Stimulated activated CD4-positive, alpha-beta T cell treated with anti-CD3 and anti-CD28 coated beads, Interleukin-15, amount 100 ng/mL, for 24 hours (primary cell): ENCODE measurements at places on chromosomes 7 and 10.
A peak's percentile ranks its signal among the peaks of the same experiment; 100 is the strongest.

DNA sequence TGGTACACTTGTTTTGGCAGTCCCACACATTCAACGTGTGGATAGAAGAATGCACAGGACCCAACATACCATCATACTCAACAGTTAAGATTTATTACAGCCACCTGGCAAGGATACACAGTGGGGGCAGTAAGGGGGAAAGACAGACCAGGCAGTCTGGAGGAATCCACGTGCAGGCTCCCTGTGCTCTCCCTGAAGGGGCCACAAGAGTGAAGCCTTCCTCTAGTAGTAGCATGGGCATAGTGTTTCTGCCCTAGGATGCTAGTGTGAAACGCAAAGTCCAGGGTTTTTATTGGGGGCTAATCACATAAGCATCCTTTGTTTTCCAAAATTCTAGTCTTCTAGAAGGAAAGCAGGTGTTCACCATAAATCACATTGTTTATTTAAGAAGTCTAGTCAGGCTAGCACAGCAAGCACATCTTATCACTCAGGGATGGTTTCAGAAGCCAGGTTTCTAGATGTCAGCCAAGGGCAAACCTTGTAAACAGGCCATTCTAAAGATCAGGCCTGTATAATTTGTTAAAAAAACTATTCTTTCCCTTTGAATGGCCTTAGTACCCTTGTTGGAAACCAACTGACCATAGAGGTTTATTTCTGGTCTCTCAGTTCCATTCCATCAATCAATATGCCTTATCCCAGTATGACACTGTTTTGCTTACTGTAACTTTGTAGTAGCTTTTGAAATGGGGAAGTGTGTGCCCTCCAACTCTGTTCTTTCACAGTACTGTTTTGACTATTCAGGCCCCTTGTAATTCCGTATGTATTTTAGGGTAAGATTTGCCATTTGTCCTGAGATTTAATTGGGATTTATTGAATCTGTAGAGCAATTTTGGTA is 12.4 kb upstream of the TFAM start:
- DNase-seq, result no peak

DNA sequence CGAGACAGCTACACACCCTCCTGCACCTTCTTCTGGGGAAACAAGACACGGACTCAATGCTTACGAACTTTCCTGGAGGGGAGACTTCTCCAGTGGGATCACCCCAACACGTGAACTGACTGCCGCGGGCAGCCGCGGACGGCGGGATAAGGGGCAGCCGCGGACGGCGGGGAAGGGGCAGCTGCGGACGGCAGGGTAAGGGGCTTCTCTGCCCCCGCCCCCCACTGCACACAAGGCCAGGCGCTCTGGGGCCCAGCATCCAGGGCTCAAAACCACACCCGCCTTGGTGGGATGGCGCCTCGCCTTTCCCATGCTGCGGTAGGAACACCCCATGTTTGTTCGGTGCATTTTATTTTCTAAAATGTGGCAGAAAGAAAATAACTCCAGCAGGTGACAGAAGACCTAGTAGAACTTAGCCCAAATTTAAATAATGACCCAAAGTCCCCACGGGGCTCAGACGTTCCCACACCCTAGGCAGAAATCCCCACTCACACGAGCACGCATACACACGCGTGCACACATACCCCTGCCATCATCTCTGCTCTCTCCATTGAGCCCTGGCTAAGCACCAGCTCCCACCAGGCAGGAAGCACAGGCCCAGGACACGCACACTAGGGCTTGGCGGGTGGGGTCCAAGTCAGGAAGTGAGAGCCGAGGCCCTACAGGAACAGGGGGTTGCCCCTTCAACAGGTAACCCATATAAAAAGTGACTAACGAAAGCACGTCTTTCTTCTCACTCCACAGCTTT is 26.6 kb upstream of the GPR146 start:
- DNase-seq, result no peak

DNA sequence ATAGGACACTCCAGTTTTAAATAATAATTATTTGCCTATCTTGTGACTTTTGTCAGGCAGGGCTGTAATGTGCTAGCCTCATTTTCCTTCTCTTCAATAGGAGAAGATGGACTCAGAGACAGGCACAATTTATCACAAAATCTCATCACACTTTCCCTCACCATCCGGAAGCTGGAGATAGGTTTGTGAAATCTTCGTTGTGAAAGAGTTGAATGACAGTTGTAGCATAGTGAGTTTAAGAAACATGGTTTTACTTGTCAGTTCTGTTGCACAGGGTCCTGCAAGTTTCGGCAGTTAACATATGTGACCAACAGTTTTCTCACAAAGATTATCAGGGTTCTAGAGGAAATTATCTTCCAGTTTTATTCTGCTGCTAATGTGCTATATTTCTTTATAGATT is 37.7 kb upstream of the MAP3K8 start:
- no peak for DNase-seq

DNA sequence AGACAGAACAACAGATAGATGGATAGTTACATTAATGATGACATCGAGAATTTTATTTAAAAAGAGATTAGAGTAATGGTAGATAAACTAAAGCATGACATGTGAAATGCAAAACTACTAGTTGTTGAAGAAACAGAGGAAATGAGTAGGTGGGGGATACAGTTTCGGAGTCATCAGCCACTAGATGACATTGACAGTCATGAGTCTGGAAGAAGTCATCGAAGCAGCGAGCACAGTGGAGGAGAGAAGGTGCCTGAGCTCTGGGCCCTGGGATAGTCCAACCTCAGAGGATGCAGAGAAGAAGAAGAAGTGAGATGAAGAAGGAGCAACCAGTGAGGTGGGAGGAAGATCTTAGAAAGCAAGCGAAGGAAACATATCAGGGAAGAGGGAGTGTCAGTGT is 20.2 kb upstream of the SEC61A2 start:
- DNase-seq, result no peak

- DNase-seq, result no peak
These were observed 276.9 kb downstream of the TNS3 start for GRCh38 chr7:47304727-47305719.

DNA sequence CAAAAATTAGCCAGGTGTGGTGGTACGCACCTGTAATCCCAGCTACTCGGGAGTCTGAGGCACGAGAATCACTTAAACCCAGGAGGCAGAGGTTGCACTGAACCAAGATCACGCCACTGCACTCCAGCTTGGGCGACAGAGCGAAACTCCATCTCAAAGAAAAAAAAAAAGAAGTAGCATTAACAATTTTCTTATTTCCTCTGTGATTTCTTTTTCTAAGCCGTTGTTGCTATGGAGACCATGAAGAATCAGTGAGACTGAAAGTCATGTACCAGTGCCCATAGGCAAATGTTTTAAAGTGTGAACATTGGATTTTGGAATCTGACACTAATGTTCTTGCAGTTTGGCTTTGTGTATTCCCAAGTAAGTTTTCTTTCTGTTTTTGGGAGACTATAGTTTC is 18.4 kb upstream of the MAP3K8 start:
- no peak for DNase-seq

GRCh38 chr7:17301471-17302456 is 3.3 kb downstream of the AHR start:
- DNase-seq, result peak; percentile 63

DNA sequence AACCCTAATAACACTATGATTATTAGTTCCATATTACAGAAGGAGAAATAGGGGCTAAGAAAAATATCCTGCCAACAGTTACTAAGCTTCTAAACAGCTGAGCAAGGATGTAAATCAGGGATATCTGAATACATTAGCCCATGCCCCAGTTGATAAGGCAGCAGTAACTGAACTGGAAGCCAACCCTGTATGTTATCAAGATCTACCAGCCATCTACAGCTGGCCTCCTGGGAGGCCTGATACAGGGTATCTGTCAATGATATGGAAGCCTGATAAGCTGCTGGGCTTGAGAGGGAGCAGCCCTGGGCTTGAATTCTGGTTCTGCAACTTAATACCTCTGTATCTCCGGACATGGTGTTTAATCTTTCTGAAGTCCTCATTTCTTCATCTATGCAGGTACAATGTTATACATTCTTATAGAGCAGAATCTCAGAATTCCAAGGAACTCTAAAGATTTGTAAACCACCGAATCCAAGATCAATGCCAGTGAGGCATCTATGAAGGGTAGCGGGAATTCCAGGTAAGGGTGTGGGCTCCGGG is 37.9 kb upstream of the AFAP1L2 start:
- no peak for DNase-seq

DNA sequence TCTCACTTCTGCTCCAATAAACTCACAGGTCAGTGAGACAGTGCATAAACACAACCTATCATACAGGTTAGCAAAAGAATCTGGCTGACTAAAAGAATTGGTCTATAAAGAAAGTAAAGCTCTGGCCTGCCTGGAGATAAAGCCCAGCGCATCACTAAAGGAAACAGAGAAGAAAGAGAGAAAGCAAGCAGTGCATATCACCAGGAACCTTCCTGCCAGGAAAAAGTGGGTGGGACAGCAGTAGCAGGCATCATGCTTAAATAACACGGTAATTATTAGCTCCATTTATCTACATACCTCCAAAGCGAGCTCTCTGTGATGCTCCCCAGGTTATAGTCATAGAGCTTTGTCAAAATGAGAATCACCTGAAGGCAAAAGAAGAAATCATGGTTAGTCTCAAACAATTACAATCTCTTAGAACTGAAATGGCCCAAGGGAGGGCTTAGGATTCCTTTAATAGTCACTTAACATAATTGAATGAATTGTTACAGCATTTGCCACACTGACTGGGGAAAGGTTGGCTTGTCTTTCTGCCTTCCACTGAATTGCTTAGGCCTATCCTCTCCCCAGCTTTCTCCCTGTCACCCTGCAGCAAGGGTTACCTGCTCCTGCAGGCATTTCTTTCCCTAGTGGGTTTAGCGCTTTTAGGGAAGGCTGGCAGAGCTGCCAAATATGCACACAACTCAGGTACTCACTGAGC is 208.1 kb downstream of the SORCS1 start:
- DNase-seq, result no peak

DNA sequence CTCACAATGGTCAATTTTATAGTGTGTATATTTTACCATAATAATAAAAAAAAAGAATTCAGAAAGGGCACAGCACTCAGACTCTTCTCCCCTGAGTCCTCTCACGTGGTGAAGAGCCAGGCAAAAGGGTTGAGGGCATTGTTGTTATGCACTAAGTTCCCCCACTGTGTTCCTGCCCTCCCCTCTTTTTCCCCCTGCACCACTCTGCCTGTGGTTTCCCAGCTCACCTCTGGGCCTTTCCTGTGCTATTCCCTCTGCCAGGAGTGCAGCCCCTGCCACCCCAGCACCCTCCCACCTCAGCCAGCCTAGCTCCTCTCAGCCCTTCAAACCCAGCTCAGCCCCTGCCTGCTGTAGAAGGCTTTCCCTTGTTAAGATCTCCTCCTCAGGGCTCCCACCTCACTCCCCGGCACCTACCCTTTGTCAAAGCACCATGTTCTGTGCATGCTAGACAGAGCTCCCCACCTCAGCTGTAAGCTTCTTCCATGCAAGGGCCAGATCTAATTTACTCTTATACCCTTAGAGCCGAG is 108.5 kb downstream of the KCNMA1 start:
- DNase-seq, result no peak

GRCh38 chr7:20647908-20648776 is 32.7 kb downstream of the ABCB5 start:
- DNase-seq, result peak; percentile 6

DNA sequence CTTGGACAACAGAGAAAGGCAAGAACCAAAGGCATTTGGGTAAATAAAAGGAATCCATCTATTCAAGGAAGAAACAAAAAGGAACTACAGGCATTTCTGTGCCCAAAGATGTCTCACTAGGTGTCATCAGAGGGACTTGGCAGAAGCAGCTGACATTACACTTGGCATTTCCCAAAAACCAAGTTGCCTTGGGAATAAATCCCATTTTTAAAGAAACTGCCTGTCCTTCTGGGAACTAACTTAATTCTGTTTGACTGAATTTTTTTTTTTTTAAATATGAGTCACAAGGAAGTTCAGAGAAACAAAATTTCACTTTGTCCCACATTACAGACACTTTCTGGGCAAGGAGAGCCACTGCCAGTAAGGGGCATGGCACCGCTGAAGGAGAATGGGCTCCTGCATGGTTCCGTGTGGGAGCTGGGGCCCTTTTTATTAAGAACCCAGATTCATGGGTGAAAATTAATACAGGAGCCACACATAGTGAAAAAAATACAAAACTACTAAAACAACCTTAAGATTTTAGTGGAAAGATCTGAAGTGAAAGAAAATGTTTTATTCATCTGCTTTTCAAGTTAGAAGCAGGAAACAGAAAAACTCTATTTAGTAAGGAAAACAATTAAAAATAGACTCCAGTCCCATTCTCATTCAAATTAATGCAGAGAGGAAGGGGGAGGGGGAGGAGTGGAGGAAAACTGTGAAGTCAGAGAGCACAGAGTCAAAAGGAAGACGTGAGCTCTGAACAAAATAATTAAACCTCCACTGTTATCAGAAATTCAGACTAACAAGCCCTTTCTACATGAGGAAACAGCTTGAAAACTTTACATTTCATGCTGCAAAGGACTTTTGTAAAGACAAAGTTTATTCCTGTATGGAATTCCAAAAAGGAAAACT is 118.4 kb upstream of the PDLIM1 start:
- no peak for DNase-seq

- peak; percentile 72 for DNase-seq
These were observed 5.1 kb upstream of the ELFN1 start for GRCh38 chr7:1664711-1665548.

GRCh38 chr7:93957767-93958166 is 36.2 kb downstream of the GNG11 start:
- no peak for DNase-seq

DNA sequence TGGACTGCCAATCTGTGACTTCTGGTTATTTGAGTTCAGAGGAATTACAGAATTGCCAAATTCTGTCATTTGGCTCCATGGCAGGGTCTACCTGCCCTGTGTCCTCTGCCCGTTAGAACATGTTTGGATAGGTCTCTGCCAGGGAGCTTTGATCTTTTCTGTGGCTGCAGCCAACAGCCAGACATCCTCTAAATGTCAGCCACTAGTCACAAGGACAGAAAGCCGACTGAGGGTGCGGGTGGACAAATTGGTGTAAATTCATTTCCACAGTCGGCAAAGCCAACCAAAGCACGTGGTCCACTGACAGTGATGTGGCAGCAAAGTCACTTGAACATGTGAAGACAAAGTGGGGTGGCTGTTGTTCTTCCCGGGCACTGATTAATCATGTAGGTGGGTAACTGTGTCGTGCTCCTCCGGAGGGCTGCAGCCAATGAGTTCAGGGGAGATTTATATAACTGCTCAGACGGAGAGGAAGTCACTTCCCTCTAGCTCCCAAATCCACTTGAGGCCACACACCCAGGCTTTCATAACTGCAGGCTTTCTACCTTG is 26.7 kb upstream of the CAMK1D start:
- no peak for DNase-seq

- no peak for DNase-seq
These were observed 56.2 kb downstream of the PLCE1 start for GRCh38 chr10:94049911-94050310.

DNA sequence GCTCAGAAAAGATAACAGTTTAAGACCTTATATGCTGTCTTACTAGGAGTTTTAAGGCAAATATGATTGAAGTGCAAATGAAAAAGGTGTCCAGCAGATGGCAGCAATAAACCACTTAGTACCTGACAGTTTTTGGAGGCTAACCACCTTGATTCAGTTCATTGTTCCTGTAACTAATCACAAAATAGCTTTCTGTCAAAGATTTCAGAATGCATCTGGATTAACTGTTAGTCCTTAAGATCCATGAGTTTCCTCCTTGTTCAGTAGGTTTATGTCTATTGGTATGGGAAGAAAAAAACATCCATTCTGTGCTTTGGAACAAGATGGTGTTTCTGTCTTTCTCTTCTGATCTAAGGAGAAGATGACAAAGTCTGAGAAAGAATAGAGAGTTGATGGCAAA is 46.6 kb downstream of the CCSER2 start:
- peak; percentile 35 for DNase-seq
